ENCODE measurements at places on chromosomes 5 and 9.

- DNase-seq, result no peak
These were observed 135.7 kb downstream of the MAN2A1 start for GRCh38 chr5:109825450-109825849.

- no peak for DNase-seq
These were observed 95.9 kb upstream of the GNAQ start for GRCh38 chr9:78127279-78128225.

- no peak for DNase-seq
These were observed 113.9 kb upstream of the ADAMTSL1 start for GRCh38 chr9:18360005-18360404.

DNA sequence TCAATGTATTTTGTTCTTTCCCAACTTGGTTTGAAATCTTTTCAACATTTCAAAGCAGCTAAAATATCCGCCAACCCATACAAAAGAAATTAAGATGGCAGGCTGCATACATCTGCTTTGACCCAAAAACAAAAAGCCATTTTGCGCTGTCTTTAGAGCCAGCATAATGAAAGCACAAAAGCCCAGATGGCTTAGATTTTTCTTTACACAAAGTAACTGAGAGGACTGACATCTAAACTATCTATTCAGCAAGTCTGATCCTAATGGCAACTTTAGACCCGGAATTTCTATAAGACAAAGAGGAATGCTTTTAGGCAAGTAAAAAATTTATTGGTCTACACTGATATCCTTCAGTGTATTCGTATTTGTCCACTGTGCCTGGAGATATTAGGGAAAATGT, 86.3 kb downstream of the MYO10 start:
- no peak for DNase-seq

GRCh38 chr5:135085936-135086725, 52.1 kb upstream of the PITX1 start:
- DNase-seq, result no peak
